T47D (cell line): ENCODE measurements at places on chromosomes 2 and 18.

- DNase-seq = no peak
These were observed 41.7 kb downstream of the TEX44 start for GRCh38 chr2:231634412-231634811.

DNA sequence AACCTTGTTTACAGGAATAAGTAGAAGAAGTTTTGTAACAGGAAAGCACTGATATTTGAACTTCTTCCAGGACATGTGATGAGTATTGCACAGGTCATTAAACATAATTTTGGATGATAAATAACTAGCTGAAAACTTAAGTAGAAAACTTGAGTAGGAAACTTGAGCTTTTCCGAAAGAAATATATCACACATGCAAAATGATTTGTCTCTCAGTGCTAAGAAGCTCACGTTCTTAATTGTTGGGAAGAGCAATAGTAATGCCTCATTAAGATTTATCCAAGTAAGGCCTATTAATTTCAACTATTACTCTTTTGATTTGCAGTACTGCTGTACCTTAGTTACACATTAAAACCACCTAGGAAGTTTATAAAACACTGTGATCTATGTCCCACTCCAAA lies 1921.9 kb upstream of the LRRTM1 start:
- DNase-seq = no peak

- no peak for DNase-seq
These were observed 39.6 kb downstream of the MFSD6 start for GRCh38 chr2:190447766-190448165.

GRCh38 chr2:227325839-227326195 lies 766 bp downstream of the MFF start:
- peak; percentile 25 for DNase-seq

DNA sequence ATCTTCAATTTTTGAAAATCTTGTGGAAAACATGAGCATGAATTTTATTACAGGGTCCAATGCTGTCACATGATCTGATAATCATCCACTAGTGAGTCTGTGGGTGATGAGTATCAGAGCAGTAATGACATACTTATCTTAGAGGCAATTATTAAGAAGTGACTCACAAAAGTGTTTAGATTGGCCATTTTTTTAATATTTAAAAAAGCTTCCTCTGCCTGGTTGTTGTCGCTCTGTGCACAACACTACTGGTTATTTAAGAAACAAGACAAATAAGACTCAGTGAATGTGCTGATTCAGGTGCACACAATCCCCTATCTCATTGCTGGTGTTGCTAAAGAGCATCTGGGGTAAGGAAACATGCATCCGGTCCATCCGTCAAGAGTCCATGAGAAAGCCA lies 665.8 kb upstream of the ZEB2 start:
- no peak for DNase-seq

DNA sequence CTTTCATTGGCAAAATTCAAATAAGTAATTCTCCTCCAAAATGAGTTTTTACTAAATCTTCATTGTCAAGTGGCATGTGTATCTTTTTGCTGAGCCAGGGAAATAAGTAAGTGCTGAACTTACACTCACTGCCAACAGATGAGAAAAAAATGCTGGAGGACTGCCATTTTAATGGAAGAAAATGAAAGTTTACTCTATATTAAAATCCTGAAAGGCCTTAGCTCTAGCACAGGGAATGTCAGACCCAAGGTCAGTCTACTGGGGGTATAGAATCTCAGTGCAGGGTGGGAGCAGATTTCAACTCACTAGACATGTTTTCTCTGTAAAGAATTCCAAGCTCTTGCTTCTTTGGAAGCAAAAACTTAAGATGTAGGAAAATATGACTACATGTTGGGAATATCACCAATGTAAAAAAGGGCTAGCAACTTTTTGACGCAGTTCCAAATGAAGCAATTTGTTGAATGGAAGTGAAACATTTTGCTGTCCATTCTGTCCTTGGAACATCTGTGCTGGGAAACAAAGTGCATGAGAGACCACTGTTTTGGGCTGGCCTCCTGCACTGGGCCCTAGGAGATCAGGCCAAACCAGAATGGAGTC lies 127.0 kb downstream of the ST6GAL2 start:
- DNase-seq = no peak

GRCh38 chr2:66494708-66495107 lies 59.8 kb downstream of the MEIS1 start:
- DNase-seq = no peak

DNA sequence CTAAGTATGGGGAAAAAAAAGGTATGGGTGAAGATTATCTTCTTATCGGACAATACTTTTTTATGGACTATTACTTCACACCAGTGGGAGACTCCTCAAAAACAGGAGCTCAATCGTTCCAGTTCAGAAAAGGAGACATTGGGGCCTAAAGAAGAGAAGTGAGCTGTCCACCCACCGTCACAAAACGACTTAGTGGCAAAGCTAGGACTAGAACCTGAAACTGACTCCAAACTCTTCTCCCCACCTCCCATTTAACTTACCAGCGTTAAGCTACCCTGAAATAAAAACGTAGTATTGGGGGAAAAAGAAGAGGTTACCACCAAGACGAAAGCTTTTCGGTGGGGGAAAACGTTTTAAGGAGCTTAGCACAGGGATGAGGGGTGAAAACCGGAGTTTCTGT lies 503 bp downstream of the GTF3C3 start:
- DNase-seq = no peak

DNA sequence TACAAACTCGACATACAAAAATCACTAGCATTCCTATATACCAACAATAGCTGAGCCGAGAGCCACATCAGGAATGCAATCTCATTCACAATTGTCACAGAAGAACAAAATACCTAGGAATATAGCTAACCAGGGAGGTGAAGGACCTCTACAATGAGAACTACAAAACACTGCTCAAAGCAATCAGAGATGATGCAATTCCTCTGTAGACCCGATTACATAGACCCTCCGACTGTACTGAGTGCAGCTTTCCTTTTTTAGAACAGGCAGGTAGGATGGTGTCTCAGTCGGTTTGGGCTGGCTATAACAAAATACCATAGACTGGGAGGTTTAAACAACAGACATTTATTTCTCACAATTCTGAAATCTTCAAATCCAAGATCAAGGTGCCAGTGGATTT lies 139.5 kb upstream of the REV1 start:
- no peak for DNase-seq

GRCh38 chr2:130807659-130808385 lies 28.9 kb upstream of the ARHGEF4 start:
- DNase-seq = no peak

DNA sequence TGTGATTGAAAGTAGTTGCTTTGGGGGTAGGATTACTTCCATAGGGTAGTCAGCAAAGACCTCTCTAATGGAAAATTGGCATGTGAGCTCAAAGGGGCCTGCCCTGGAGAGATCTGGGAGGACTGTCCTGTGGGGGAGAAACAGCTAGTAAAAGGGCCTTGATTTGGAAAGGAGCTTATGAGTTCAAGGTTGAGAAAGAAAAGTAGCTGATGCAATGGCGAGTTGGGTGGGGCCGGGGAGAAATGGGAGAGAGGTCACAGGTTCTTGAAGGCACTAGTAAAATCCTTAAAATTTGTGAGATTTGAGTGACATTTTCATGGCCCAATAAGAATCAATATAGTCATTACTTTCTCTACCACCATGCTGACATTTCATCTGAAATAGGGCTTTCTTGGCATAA lies 82.0 kb upstream of the CCDC195 start:
- DNase-seq = no peak

- peak; percentile 49 for DNase-seq
These were observed 72.4 kb downstream of the MYCN start for GRCh38 chr2:16012626-16013358.

- no peak for DNase-seq
These were observed 242.6 kb downstream of the PHLPP1 start for GRCh38 chr18:62957885-62958472.

DNA sequence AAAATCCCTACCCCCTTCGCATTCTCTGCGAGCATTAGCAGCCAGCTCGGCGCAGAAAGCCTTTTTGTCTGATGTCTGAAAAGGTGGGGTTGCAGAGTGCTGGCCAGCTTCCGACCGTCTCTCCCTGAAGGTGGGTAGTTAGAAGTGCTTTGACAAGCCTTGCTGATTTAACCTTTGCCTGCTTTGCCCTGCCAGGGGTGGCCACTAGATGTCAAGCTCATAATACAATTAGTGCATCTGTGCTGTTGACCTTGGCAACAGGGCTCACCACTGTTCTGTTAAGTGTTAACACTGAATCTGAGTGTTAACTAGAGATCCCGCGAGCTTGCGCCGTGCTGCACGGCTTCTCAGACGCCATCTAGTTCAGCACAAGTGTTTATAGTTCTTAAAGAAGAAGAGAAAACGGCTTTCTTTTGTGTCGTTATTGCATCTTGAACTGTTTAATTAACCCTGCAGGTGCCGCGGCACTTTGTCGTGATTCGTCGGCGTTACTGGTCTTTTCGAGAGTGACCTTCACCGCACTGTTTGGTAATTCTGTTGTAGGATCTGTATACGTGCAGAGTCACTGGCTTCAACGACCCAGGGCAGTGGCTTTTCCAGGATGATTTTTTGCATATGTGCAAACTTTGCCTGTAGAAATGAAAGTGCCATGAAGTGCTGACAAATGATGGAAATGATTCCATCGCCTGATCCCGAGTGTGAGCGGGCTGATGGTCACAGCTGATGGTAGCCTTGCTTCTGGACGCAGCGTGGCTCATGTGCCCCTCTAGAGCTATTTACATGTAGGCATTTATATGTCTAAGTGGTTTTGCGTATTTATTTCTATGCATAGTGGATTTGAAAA lies 5.5 kb downstream of the SALL3 start:
- peak; percentile 53 for DNase-seq

DNA sequence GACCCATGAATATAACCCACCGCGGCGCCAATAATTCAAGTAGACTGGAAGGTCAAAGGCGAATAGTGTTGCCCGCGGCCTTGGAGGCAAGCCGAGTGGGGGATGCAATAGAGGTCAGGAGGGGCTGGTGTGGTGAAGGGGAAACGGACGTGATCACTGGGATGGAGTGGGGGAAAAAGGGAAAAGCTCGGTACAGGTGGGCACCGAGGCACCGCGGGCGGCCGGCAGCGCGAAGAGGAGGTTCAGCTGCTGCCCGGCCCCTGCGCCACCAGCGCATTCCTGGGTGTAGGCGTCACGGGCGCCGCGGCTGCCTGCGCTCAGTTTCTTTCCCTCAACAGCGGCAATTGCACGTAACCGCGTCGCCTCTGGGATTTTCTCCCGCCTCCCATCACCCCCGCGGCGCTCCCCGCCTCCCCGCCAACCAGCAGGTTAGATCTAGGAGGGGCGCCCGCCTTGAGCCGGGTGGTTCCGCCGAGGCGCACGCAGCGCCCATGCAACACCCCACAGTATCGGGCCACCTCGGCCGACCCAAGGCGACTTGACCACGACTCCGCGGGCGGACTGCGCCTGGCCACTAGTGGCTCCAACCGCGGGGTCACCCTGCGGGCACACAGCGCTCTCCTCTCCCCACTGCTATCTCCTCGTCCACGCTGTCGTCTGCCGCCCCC lies 1.5 kb downstream of the RND3 start:
- peak; percentile 39 for DNase-seq

DNA sequence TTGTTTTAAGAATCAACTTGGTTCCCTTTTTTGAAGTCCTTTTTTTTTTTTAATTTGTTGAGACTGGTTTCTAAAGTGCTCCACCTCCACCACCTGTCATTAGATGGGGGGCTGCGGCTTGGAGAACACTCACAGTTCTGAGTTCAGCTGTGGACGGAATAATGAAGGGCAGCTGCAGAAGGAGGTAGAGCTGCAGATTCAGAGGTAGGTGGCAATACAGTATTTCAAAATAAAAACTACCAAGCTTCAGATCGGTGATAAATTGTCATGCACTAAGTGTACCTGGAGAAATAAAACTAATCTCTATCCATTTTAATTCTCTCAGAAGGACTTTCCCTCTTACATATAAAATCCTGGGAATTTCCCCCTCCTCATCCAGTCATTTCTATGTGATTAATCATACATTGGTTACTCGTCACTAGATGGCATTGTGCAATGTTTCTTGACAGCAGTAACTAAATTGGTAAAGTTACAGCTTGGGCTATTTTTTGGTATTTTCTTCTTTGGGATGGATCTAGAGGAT lies 81.1 kb upstream of the SLC39A10 start:
- DNase-seq = peak; percentile 23

GRCh38 chr2:37923308-37924055 lies 1.6 kb upstream of the RMDN2 start:
- no peak for DNase-seq

GRCh38 chr2:5515693-5516092 lies 176.5 kb upstream of the SOX11 start:
- DNase-seq = no peak

- no peak for DNase-seq
These were observed at the start of gene SCN2A for GRCh38 chr2:165239230-165239629. TSS of gene SCN2A (plus strand) at chr2:165239414. CDS start at chr2:165295824, 56,410 bp downstream.

- DNase-seq = no peak
These were observed 10.7 kb downstream of the ACP1 start for GRCh38 chr2:275466-275865.

GRCh38 chr2:152456262-152456661 lies 121.3 kb downstream of the FMNL2 start:
- DNase-seq = no peak

DNA sequence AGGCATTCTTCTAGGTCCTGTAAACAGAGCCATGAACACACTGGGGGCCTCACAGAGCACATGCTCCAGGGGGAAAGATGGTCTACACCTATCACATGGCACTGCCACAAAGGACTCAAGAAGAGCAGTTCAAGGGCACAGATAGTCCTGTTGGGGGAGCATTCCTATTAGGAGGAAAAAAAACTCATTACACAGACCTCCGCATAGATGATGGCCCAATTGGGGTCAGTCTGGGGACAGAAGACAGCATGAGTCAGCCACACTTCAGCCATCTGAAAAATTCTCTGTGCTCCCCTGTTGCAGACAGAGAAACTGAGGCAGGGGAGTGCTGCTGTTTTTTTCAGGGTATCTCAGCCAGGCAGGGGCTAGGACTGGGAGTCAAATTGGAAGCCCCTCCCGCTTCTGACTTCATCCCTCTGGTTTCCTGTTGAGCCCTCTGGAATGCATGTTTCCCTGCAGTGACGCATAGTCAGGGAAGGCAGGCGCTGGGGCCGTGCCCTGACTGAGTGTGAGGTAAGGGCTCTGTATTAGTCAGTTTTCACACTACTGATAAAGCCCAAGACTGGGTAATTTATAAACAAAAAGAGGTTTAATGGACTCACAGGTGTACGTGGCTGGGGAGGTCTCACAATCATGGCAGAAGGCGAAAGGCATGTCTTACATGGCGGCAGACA lies 67.9 kb downstream of the RHOB start:
- no peak for DNase-seq

DNA sequence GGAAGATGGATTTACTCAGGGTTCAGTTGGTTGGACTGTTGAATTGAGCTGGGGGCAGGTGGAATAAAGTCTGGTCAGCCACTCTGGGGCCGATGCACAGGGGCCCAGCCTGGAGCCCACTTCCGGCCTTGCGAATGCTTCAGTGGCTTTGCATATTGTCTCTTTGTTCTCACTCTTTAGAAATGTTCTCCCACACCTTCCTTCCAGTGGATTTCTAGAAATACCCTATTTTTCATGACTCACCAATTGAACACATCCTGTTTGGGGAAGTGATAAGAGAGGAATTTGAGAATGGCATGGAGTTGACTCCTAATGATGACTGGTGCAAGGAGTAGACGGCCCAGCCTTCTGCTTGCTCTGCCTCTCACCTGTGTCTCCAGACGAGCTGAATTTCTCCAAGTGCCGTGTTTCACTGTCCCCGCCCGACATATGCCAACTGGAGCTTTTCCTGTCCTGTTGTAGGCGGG lies 28.1 kb downstream of the ASAP2 start:
- DNase-seq = no peak

GRCh38 chr2:60676706-60677330 lies 79.2 kb upstream of the PAPOLG start:
- DNase-seq = no peak

- DNase-seq = no peak
These were observed 110.8 kb upstream of the TRIB2 start for GRCh38 chr2:12605936-12606335.

GRCh38 chr2:26469092-26469710 lies 8.7 kb downstream of the OTOF start:
- DNase-seq = no peak
